ENCODE measurements at places on chromosomes 3 and 15. TPM values are rescaled to one million over a fixed set of nuclear protein-coding genes. Genes with fewer than 3 reads are reported as not detected.

LSMEM2 gene
- 0.58 TPM for total RNA-seq

FBXW12 gene
- total RNA-seq, result not detected

SLC9A9 gene
- total RNA-seq, result 1.1 TPM

NSUN3 gene
- total RNA-seq, result 5.1 TPM

NR2C2 gene
- 43.1 TPM for total RNA-seq

ZMAT3 gene
- total RNA-seq, result 10.4 TPM

GOLGA8O gene
- total RNA-seq, result not detected

SPATA12 gene
- total RNA-seq, result 0.19 TPM
